ENCODE measurements at places on chromosomes 11 and 22.

DNA sequence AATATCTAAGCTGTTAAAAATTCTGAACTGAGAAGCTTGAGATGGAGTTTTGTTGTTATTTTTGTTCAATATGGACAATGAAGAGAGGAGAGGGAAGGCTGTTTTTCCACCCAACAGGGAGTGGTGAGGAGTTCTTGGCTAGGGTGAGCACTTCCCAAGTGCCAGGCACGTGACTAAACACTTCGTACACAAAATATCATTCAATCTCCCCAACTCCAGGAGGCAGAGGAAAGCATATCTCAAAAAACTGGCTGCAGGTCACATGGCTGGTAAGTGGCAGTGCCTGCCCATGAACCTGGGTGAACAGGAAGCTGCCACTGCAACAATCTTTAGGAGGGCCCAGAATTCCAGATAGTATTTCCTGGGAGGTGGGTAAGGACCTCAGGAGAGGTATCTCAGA lies 11.6 kb downstream of the ELF5 start:
- no peak for DNase-seq

DNA sequence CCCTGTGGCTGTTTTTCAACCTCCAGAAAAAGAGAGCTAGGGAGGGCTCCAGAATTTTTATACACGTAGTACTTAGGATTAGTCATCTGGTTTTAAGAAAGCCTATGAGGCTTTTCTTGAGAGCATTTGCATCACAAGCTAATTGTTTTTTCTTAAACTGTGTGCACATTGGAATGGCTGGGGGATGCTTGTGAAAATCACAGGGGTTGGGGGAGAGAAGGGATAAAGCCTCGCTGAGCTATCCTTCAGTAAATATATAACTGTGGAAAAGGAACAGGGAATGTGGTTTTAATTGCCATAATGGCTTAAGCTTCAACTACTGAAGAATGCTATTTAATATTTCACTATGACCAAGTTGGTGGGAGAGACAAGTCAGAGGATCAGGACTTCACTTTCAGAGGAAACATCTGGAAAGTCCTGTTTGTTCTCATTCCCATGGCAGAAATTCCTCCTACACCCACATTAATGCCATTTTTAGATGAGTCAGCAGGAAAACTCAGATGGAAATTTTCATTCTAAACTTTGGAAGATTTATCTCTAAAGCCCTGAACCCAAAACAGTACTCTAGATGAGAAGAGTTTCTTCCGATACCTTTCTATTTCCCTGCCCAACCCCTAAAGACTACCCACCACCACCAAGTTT lies 591.3 kb downstream of the LRRC4C start:
- no peak for DNase-seq

DNA sequence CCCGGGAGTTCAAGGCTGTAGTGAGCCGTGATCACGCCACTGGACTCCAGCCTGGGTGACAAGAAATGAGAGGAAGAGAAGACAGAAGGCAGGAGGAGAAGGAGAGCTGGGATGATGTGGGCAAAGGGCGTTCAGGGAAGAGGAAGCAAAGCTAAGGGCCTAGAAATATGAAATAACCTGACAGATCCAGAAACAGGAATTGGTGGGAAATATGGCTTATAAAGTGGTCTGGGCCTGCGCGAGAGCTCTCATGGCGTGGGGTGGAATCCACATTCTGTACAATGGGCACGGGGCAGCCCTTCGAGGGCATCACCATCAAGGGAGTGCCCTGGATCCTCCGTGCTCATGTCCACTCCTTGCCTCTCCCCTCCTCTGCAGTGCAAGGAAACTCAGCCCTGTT lies 46.8 kb upstream of the RASSF10 start:
- no peak for DNase-seq

- no peak for DNase-seq
These were observed 63.4 kb downstream of the CACNG2 start for GRCh38 chr22:36640106-36640672.

GRCh38 chr11:82978422-82979099 lies 77.0 kb downstream of the DDIAS start:
- DNase-seq = no peak

GRCh38 chr11:56948991-56949515 lies 39.7 kb upstream of the OR5AK2 start:
- no peak for DNase-seq

- no peak for DNase-seq
These were observed 40.9 kb upstream of the BLID start for GRCh38 chr11:122156940-122157382.

- no peak for DNase-seq
These were observed 1.6 kb upstream of the CNGA4 start for GRCh38 chr11:6237266-6237665.

DNA sequence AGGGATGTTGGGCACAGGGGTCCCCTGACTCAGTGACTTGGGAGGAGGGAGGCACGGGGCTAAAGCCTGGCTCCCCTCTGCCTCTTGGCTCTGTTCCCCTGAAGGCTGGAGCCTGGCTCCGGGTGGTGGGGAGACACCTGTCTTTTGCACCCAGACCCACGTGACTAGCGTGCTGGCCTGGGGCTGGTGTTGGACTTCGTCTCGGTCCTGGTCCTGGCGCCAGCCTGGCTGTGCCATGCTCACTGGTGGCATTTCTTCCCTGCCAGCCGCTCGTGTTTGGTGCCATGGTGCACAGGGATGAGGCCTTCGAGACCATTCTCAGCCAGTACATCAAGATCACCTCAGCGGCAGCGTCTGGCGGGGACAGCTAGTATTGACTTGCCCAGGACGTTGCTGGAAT lies 56.7 kb downstream of the GRAMD4 start:
- no peak for DNase-seq

- no peak for DNase-seq
These were observed 602 bp downstream of the EWSR1 start for GRCh38 chr22:29268511-29269229.

GRCh38 chr11:88016392-88017170 lies 158.7 kb downstream of the RAB38 start:
- DNase-seq = peak; percentile 43

DNA sequence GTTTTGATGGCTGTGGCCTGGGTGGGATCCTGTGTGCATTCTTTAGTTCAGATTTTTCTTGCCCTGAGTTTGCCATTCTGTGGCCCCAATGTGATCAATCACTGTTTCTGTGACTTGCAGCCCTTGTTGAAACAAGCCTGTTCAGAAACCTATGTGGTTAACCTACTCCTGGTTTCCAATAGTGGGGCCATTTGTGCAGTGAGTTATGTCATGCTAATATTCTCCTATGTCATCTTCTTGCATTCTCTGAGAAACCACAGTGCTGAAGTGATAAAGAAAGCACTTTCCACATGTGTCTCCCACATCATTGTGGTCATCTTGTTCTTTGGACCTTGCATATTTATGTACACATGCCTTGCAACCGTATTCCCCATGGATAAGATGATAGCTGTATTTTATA lies 620 bp downstream of the OR4C16 start:
- no peak for DNase-seq

- DNase-seq = no peak
These were observed 1.0 kb upstream of the GLB1L2 start for GRCh38 chr11:134330611-134331353.

DNA sequence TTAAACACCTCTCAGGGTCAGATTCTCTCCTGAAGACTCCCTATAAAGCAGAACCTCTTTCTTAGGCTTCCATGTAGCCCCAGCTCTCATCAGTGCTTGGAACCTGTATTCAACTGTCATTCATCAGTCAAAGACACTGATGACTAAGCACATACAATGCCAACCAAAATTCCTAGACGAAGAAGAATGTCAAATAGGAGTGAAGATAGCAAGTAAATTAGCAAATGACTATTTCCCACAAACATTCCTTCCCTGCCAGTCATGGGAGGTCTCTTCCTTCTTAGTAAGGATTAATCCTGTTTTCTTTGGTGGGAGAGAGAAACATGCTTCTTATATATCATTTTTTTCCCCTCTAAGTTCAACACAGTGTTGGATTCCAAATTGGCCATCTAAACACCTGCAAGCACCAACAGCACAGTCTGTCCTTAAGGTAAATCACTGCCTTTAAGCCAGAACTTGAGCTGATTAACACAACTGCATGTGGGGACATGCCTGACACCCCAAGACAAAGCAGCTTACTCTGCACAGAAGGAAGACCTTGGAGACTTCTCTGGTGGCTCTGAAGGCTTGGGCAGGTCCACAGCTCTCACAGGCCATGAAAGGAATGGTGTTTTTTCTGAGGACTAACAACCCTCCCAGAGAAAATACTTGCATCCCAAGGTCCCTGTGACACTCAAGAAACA lies 47.5 kb upstream of the ME3 start:
- no peak for DNase-seq

DNA sequence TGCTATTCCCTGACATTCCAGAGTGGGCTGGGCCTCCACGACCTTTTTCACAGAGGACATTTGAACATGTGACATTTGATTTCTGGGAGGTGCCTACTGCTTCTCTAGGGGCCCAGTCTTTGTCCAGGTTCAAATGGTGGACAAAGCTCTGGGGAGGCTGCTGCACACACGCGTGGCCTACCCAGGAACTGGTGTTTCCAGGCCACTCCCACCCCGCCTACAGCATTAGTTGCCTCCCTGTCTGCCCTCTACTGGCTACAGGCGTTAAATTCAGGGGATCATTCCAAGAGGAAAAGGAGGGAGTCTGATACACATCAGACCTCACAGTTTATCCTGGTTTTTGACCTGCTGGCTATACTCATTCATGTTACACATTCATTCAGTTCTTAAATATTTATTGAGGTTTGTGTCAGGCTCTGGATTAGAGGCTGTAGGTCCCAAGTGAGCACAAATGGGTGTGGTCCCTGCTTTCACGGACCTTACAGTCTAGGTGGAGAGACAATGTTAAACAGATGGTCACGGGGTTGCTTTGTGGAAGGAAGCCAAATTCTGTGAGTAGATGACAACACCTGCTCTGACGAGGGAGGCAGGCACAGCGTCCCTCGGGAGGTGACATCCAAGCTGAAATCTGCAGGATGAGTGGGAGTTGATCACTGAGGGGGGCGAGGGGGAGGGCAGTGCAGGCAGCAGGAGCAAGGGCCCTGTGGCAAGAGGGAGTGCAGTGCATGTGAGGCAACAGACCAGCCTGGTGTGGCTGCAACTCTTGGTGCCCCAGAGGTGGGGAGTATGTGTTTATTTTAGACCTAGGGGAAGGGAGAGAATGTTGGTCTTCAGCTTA lies 11.8 kb downstream of the TUB start:
- peak; percentile 29 for DNase-seq

DNA sequence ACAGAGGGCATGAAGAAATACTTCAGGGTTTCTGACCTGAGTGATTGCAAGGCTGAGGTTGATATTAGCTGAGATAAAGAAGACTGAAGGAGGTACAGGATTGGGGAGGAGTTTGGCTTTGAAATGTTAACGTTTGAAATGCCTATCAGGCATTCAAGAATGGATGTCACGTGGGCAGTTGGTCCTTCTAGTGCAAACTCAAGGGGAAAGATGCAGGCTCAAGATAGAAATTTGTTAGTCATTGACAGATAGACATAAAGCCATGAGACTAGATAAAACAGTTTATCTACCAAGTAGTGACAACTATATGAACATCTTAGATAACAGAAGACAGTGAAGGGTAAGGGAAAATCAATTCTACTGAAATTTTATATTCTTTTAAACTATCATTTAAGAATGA lies 23.1 kb downstream of the TTC17 start:
- no peak for DNase-seq

DNA sequence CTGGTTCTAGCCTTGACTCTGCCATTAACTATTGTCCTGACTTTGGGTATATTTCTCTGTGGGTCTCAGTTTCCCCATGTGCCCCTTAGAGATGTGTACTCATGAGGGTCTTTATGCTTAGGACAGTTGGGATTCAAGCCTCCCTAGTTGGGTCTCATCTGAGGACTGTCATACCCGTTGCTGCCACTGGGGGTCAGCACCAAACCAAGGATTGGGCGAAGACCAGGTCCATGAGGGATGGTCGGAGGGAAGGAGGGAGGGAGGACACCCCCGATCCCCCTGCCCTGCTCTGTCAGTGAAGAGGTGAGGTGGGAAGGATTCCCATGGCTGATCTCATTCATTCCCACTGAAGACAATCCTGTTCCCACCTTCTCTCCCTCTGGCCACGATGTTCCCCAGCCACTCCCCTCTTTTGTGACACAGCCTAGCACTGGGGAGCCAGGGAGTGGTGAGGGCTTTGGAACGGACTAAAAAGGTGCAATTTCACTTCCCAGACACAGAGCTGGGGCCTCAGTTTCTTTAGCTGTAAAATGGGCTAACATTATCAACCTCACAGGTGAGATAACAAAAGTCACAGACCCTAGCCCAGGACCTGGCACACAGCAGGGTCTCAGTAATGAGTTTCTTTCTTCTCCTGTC lies 12.4 kb upstream of the KLHL35 start:
- DNase-seq = peak; percentile 81

DNA sequence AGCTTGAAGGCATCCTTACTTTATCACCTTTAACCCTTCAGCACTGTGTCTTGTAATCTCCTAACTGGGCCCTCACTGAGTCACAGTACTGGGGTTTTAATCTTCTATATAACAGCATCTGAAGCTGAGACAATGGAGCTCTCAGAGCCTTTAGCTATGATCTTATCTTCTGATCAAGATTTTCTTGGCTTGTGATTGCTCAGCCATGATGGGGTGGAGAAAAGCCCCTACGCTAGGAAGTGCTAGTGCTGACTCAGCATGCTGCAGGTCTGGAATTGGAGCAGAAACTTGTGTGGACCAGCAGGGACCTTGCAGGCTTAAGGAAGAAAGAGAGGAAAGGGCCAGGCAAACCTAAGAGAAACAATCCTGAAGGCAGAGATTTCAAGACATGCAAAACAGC lies 71.7 kb upstream of the EED start:
- no peak for DNase-seq

- DNase-seq = no peak
These were observed 665 bp downstream of the USP28 start for GRCh38 chr11:113874581-113875233.

DNA sequence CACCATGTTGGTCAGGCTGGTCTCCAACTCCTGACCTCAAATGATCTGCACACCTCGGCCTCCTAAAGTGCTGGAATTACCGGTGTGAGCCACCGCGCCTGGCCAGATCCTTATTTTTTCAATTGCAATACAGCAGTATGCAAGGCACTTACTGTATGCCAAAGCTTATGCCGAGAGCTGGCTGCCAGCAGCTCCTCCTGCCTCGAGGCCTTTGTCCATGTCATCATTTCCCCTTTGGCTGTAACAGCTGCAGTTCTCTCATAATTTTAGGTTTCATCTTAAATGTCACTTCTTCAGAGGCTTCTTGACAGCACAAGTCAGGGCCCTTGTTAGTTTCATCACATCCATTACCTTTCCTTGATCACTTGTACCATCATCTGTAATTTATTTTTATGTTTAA lies 1.5 kb upstream of the SREBF2 start:
- DNase-seq = no peak

- DNase-seq = no peak
These were observed 25.3 kb upstream of the ALX4 start for GRCh38 chr11:44335052-44335760.

- no peak for DNase-seq
These were observed 77.4 kb upstream of the SPON1 start for GRCh38 chr11:13885083-13885482.

GRCh38 chr11:58609723-58610122 lies 12.7 kb upstream of the CNTF start:
- DNase-seq = no peak

Data from activated CD8-positive, alpha-beta memory T cell treated with anti-CD3 and anti-CD28 coated beads, Interleukin-2, amount 50 U/mL, for 4 hours (primary cell).